ENCODE measurements at places on chromosomes 12 and 14.
A peak's percentile ranks its signal among the peaks of the same experiment; 100 is the strongest.

GRCh38 chr12:102533483-102534215, 53.3 kb upstream of the IGF1 start:
- DNase-seq: peak; percentile 19

DNA sequence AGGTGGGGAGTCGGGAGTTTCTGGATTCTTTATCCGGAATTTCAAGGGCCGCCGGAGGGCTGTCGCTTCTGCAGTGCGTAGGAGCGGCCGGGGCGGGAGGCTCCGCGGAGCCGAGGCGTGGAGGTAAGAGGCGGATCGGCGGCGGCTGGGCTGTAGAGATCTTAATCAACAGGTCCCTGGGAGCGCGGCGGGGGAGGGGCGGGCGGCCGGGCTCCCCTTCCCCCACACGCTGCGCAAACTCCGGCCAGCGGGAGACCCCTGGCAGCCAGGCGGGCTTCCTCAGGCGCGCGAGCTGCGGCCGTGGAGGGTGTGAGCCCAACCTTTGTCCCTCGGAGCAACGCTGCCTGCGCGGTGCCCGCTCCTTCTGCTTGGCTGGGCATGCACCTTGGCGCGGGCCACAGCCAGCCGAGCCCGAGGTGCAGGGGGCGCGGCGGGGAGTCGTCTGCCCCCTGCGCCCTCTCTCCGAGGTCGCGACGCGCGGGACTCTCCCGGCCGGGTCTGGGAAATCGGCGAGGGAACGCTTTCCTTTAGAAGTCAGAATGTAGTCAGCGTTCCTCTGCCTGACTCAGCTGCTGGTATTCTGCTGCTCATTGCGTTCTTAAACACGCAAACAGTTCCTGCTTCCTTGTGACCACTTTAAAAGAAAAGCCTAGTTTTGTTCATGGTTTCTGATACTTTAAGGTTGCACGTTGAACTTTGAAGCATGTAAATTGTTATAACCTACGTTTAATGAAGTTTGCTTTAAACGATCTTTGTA, at the start of gene PALS1:
Gene PALS1, plus strand, starts transcription at position 25 of the 757 bp plus-strand sequence. CDS start 37,736 bp downstream, outside the sequence.
- peak; percentile 77 for DNase-seq

GRCh38 chr14:105087963-105088811, 23.0 kb upstream of the GPR132 start:
- DNase-seq: peak; percentile 67

DNA sequence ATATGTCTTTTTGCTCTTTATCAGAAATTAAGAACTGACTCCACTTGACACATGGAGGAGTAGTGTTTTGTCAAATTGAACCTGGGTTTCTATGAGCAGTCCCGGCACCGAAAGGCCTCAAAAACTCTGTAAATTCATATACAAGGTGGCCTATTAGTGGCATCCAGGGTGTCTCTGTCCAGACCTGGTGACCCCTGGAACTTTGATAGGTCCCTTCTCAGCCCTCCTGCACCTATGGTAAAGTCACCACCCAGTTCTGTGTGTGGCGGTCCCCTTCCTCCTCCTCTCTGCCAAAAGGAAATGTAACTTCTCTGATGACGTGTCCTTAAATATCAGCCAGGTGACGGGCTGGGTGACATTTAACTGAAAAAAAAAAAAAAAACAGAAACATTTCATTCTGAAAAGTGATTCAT, 204.0 kb upstream of the FOXN3 start:
- DNase-seq: no peak

DNA sequence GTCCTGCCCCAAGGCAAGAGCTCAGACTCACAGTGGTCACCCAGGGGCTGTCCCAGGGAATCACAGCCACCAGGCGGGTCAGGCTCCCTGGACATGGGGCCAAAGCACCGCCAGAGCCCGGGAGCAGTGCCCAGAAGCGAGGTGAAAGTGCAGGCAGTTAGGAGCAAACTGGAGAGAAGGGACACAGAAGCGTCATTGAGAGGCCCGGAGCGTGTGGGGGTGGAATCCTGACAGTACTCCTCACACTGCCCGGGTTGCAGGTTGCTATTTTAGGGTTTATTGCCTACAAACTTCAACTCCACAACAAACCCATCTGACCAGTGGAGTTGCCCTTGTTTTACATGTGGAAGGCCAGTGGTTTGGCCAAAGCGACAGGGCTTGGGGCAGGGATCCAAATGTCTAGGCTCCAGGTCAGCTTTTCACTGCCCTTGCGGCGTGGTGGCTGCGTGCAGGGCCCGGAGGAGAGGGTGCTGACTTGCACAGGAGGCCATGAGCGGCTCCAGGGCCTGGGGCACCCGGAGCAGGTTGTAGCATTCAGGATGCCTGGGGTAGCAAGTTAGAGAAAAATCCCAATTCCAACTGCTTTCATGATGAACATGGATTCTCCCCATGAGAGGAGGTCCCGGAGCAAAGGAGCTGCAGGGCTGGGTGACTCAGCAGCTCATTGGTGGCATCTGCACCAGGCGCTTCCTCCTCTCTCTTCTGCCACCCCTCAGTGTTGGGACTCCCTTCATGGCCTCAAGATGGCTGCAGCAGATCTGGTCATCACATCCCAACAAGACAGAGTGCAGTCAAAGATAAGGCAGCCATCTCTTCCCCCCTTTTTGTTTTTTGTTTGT, 112.3 kb upstream of the NCOR2 start:
- DNase-seq: no peak

GRCh38 chr12:109494348-109494881, 17.0 kb downstream of the UBE3B start:
- DNase-seq: no peak

Measured in fibroblast of skin of right quadriceps (primary cell).